ENCODE measurements at places on chromosomes 3 and 15.
A peak's percentile ranks its signal among the peaks of the same experiment; 100 is the strongest.

DNA sequence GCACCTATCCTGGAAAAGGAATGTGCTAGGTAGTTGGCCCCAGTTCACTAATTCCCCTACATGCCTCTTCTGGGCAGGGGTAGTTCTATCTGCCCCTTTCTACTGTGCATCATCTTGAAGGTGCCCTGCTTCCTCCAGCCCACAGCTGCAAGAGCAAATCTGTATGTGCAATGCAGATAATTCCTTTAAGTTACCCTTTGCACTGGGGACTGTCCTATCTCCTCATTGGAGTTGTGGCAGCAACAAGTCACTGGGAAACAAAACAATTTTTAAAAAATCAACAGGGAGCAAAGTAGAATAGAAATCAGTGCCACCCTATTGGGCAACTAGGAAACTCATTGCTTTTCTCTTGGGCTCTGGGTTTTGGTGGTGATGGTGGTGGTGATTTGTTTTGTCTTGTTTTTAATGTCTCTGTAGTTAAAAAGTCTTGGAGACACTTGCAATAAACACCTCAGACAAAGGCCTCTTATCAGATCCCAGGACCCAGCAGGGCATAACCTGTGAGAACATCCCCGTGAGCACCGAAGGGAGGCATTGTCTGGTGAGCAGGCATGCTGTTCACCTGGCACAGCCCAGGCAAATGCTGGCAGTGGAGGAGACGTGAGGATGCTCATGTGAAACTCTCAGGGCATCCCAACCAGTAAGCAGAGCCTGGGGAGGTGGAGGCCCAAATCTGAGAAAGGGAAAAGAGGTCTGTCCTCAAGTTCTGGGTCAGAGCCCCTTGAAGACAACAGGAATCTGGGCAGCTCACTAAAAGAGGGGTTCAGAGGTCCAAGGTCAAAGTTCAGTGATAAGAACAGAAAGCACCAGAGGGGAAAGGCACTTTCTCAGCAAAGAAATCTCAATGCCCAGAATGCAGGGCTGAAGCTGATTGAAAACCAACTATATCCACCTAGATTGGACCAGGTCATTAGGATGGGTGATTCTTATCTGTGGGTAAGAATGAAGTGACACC lies 27.9 kb downstream of the C2CD4B start:
- DNase-seq = no peak

- DNase-seq = peak; percentile 26
These were observed 650.8 kb upstream of the ADAMTS9 start for GRCh38 chr3:65338571-65338970.

- no peak for DNase-seq
These were observed 62.5 kb upstream of the EPHB3 start for GRCh38 chr3:184498986-184499606.

- DNase-seq = no peak
These were observed 822.4 kb upstream of the CADM2 start for GRCh38 chr3:84136425-84136824.

DNA sequence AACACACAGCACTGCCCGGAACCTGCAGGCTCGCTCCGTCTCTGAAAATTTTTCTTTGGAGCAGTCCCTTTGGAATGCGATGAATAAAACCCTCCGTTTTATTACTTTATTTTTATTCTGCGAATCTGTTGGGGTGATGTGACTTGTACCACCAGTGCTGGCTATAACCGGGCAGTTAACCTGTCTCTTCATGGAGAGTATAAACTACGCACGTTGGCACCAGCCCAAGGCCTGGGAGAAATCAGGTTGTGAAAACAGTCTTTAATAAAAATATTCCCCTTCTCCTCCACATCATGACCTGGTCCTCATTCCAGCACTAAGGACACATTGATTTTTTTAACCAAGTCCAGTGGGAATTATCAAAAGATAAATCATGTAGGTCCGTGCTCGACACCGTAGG lies 116.8 kb downstream of the WNT5A start:
- DNase-seq = no peak

DNA sequence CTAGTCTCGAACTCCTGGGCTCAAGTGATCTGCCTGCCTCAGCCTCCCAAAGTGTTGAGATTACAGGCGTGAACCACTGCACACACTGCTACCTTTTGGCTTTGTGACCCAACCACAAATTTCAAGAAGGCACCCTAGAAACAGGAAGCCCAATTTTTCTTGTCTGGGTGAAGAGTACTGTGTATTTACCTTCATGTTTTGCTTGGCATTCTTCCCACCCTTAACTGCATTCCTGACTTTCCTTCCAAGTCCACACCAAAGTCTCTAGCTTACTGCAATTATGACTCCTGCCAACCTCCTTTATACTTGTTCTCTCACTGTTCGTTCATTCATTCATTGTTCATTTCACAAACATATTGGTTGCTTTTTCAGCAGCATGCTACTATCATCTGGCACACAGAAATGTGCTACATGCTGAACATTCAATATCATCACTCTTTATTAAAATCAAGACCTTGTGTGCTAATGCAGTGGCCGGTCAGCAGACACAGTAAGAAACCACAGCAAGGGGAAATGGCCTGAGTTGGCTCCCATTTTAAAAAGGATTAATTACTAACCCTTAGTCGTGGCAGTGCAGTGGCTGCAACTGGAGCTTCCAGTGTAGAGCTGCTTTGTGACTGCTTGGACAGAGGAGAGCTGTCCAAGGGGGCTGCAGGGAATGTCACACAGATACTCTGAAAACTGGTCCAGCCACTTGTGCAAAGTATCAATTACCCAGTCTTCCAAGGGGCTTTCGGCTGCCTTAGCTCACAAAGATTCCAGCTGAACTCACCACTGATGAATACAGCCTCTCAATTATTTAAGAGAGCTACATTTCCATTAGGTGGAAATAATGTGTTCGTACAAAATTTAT lies 94.0 kb downstream of the ETFA start:
- peak; percentile 24 for DNase-seq

GRCh38 chr3:60536420-60536819 lies 714.8 kb downstream of the FHIT start:
- DNase-seq = no peak

DNA sequence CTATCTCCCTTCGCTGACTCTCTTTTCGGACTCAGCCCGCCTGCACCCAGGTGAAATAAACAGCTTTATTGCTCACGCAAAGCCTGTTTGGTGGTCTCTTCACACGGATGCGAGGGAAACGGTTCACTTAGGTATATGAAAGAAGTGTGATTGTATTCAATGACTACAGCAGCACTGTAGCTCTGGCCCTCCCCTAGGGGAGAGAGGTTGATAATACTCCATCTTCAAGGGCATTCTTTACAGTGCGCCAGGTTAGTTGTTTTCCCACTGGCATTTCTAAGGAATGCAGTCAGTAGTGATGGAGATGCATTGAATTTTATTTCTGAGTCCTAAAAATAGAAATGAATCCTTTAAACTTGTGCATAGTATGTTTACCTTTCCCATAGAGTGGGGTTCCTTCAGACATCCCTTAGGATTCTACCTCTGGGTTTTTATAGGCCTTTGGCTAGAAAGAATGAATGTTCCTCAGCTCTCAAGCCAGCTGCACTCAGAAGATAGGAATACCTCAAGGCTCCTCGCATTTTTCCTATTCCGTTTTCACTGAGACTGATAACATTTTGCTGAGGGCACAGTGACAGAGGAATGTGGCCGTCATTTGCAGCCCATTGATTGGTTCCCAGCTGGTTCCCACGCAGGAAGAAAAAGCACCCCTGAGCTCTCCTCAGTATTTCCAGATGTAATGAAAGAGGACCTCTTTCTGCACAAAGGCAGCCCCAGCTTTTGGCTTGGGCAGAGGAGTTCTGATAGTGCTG lies 131.8 kb upstream of the C2CD4B start:
- no peak for DNase-seq

DNA sequence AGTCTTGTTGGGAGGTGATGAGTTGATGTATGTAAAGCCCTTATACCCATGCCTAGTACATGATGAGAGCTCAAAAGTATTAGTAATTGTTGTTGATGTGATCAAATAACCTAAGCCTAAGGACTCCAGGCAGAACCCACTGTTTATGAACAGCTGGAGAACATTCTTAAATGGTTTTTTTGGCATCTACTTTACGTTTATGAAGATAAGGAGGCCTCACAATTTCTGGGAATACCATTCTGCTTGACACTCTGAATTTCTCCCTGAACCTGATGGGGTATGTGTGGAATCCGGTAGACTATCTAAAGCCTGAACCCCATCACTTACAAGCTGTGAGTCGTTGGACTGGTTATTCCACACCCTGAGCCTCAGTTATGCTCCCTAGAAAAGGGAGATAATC lies 244.6 kb upstream of the WNT5A start:
- no peak for DNase-seq

- DNase-seq = no peak
These were observed 42.1 kb upstream of the NSMCE3 start for GRCh38 chr15:29311696-29312095.

DNA sequence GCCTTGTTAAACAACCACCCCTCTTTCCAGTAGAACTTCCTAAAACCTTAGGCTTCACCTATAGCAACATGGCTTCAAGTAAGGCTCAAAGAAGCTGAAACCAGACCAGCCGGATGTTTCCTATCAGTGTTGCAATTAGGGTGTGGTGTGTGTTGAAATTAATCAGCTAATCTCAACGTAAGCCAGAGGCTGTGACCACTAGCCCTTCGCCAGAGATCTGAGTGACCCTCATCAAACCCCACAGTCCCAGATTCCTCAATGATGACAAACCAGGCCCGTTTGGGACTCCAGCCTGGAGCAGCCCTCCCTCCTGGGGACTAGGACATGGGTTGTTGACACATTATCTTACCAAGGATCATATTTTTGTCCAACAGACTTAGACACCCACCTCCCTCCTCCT lies 27.3 kb downstream of the CYP11A1 start:
- DNase-seq = peak; percentile 49

GRCh38 chr3:114563720-114564119 lies 269.9 kb downstream of the TIGIT start:
- no peak for DNase-seq

DNA sequence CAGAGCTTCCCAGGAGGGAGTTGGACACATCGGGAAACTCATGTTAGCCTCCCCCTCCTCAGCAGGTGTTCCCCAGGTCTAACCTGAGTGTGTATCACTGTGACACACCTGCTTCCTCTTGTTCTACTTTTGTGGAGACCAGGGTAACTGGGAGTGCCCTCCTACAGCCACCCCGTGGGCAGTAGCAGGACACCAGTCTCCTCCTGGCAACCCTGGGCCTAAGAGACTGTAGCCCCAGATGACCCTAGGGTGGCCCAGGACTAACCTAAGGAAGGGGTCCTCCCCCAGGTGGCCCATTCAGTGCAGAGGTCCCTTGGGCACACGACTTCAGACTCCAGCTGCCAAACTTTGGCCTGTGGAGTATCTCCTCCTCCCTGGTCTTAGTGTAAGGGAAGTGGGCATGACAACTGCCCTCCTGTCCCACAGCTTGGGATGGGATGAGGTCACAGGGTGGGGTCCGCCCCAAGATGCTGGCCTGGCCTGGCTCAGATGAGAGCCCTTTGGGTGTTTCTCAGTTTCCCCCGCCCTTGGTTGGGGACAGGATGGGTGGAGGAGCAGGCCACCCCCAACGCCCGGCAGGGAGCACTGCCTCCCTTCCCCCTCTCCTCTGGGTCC lies 4.8 kb downstream of the CSK start:
- peak; percentile 32 for DNase-seq
